COR-L47 (cell line): ENCODE measurements at places on chromosomes 5 and 9.

- DNase-seq, result no peak
These were observed 165.2 kb downstream of the ADAMTS12 start for GRCh38 chr5:33726422-33727165.

- DNase-seq, result no peak
These were observed 31.1 kb downstream of the SEC61B start for GRCh38 chr9:99253134-99253533.

DNA sequence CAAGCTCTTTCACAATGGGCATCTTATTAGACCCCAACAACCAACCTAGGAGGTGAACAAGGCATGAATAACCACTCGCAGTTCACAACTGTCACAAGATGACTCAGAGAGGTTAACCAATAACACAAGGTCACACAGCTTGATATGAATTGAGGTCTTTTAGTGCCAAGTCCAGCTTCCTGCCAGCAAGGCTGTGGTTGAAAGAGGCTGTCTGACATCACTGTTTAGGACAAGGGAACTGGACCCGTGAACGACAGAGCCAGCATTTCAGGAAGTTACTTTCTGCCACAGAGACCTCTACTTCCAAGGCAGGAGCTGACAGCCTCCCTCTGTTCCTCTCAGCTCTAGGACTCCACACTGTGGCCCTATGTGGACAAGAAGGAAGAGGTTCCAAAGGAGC is 53.4 kb upstream of the ALDH1B1 start:
- no peak for DNase-seq

GRCh38 chr9:124290743-124291554 is 33.2 kb downstream of the NEK6 start:
- DNase-seq, result no peak

DNA sequence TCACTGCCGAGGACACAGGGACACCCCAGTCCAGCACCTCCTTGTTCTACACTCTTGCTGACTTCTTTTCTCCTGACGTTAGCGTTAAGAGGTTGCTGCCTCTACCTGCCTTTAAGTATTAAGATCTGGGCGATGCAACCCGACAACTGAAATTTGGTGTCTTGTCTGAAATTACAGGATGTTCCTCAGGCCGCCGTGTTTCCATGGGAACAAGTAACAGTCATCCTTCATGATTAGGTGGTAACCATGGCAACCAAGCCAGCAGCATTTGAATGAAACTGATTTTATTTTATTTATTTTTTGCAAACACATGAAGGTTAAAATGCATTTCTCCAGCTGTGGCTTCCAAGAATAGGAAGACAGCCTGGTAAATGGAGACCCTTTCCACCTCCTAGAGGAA is 20.8 kb downstream of the DAB2IP start:
- peak; percentile 4 for DNase-seq

DNA sequence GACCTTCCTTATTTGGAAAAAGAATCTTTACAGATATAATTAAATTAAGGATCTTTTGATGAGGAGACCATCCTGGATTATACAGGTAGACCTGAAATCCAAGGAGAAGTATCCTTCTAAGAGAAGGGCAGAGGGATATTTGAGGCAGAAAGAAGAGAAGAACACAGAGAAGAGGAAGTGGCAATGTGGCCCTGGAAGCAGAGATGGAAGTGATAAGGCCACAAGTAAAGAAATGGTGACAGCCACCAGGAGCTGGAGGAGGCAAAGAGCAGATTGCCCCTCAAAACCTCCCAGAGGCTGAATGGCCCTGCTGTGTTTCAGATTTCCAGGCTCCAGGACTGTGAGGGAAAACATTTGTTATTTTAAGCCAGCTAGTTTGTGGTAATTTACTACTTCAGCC is 93.0 kb upstream of the ANKRD55 start:
- no peak for DNase-seq

GRCh38 chr9:117126871-117127270 is 288.0 kb downstream of the ASTN2 start:
- no peak for DNase-seq

DNA sequence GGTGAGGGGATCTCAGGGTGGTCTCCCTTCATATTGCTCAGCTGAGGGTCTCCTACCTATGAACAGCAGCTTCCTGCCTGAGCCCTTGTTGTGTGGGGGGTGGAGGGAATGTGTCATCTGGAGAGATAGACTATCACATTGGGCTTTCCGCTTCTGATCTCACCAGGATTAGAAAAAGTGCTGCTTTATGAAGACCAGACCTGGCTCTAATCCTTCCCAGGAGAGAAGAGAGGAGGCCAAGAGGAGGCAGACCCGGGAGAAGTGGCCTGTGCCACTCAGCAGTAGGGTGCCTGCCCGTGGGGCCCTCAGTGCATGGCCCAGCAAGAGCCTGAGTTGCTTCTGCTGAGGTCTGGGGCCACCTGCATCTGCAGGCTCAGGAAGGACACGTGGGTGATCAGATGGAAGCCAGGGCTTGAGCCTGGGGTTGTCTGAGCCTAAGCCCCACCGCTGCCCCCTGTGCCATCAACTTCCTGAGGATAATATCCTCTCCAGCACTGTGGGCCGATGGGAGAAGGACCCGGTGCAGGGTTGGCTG is 22.1 kb upstream of the COL5A1 start:
- DNase-seq, result no peak

DNA sequence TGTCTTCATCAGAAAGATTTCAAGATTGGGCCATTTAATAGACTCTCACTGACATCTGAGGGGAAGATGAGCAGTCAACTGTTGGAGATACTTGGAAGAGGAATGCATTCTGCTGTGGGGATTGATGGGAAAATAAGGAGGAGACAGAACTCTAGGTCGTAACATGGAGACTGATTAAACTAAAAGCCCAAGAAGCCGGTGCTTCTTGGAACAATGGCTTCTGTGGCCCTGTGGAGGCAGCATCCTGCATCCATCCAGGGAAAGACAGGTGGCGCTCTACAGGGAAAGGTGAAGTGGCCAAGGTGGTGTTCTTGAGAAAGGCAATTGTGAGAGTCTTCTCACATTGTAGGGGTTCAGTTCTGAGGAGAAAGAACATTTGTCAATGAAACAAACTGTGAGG is 31.3 kb downstream of the ZFAND5 start:
- no peak for DNase-seq

DNA sequence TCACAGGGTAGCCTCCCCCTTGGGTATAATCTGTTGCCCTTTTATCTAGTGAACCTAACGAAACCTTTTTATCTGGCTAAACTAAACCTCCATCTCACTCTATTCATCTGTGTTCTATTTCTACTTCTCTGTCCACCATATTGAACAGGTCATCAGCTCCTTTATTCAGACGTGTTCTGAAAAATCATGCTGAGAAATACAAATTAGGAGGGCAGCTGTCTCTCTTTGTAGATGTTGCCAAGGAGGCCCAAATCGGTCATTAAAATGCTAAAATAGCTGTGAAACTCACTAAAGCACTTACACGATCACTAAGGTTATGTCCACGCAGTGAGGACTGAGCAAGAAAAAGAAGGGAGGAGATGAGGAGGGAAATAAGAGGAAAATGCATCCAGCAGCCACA is 115.6 kb upstream of the RETREG1 start:
- DNase-seq, result no peak

- no peak for DNase-seq
These were observed 145.6 kb downstream of the LURAP1L start for GRCh38 chr9:12920437-12920836.

- no peak for DNase-seq
These were observed 56.7 kb upstream of the NPR3 start for GRCh38 chr5:32654427-32654826.

DNA sequence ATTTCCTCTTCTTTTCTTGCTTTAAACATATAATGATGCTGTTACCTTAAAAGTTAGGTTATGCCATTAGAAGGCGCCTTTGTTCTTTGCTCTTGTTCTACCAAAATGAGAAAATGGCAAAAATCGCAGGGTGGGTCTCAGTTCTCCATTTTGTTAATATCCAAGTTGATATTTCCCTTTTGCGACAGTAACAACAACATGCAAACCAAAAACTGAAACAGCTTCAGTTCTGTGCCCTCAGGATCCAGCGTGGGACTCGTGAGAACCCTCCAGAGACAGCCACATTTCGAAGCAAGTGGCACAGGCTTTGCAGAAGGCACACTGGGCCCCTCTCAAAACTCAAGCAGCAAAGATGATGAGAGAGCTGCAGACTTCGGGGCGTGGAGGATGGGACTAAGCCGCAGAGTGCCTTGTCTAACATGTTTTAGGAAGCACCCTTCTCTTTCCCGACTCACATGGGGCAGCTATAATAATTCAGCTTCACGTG is 33.0 kb upstream of the LCP2 start:
- no peak for DNase-seq

DNA sequence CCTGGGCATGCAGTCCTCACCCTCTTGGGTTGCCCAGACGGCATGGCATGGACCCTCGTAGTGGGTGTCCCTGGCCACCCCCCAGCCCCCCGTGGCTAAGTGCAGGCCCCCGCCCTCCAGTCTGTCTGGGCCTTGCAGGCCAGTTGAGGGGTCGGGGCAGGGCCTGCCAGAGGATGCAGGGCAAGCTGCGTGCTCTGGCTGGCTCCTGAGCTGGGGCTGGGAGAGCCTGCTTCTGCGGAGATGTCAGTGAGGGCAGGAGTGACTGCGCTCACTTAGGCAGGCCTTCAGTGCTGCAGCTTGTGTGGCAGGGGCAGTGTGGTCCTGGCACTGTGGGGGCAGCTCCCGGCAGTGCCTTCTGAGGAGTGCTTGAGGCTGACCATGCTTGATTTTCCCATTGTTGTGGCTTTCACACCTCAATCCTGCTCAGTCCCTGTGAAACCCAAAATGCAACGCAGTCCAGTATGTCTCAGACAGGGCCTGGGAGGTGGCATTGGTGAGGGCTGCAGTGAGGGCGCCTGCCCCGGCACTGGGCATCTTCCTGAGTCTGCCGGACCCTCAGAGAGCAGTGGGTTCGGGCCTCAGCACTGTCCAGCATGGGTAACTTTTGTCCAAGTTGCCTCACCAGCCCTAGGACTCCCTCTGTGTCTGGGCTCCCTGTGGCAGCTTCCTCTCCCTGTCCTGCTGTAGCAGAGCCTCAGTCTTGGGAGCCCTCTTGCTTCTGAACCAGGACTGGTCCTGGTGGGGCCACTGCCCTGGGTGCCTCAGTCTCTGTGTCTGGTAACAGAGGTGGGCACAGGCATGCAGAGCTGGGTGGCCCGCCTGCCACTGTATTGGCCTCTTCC is 93.0 kb downstream of the PHF2 start:
- no peak for DNase-seq

DNA sequence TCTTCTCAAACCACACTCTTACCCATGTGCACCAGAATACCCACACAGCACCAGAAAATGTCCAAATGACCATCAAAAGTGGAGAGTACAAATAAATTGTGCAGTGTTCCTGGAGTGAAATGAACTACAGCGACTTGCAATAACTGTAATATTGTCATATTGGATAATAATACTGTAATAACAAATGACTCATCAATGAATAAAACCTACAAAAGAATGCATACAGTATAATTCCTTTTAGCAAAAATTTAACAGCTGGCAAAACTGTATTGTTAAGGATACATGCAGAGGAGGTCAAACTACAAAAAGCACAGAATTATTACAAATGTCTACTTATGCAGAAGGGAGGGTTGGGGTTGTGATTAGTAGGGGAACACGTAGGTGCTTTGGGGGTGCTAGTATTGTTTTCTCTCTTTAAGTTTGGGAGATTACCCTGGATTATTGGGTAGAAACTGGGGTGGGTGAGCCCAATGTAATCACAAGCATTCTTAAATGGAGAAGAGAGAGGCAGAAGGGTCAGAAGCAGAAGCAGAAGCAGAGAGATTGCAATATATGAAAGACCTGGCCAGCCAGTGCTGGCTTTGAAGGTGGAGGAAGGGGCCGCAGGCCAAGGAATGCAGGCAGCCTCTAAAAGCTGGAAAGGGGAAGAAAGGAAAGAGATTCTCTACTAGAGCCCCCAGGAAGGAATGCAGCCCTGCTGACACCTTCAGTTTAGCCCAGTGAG is 21.8 kb downstream of the IRF1 start:
- no peak for DNase-seq

DNA sequence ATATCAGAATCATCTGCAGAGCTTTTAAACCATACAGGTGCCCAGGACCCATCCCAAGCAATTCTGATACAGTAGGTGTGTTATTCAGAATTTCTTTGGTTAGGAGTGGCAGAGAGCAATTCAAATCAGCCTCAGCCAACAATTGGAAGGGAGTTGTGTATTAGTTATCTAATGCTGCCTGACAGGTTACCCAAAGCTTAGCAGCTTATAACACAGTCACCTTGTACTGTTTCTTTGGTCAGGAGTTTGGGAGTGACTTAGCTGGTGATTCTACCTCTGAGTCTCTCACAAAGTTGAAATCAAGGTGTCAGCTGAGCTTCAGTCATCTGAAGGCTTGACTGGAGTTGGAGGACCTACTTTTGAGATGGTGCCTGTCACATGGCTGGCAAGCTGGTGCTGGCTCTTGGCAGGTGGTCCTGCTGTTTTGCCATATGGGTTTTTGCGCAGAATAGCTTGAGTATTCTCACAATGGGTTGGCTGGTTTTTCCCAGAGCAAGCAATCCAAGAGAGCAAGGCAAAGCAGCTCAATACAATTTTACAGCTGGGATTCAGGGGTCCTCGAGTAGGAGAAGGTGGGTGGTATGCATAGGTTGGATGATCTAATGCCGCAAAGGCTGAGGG is 18.7 kb upstream of the CARNMT1 start:
- DNase-seq, result no peak

- no peak for DNase-seq
These were observed 116.7 kb downstream of the WDR70 start for GRCh38 chr5:37495668-37496347.

DNA sequence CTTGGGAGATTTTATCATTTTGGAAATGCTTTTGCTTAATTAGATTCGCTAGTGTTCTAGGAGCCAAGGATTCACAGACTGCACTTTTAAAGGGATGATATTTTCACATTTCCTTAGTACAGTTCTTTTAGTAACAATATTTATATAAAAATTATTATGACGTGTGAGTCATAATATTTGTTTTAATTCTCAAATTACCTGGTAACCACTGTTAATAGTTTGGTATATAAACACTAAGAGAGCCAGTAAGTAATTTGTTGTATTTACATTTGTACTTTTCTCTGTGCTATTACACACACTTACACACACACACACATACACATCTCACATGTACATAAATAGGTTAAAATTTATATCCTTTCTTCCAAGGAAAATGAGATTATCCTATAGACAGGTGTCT is 58.8 kb upstream of the RAD23B start:
- DNase-seq, result no peak

DNA sequence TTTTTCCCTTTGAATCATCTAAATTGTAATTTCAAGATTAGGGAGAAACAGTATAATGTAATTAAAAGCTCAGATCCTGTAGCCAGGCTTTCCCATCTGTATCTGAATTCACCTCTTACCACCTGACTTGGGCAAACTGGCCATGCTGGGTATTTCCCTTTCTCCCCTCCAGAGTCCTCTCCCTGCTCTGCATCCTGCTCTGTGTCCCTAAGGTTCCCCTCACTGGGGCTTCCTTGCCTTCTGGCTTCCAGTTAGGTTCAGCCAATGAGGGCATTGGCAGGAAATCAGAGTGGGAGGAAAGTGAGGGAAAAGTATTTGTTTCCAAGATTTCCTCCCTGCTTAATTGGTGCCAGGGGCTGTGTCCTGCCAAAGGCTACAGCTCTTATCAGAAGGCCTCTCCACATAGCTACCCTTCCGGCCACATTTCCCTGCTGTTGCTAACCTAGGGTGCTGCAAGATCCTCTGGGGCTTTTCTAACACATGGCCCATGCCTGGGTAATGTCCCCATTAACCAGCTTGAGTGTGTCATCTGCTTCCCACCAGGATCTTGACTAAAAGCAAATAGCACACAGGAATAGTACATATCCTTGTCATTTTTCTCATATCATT is 51.0 kb upstream of the MPDZ start:
- no peak for DNase-seq
